ENCODE measurements at places on chromosomes 7 and 10.

GRCh38 chr7:37718585-37718984 is 35.0 kb downstream of the GPR141 start:
- no peak for DNase-seq

GRCh38 chr7:1952781-1953180 is 280.0 kb downstream of the MAD1L1 start:
- no peak for DNase-seq

GRCh38 chr10:132585732-132586722 is 48.4 kb downstream of the INPP5A start:
- no peak for DNase-seq

DNA sequence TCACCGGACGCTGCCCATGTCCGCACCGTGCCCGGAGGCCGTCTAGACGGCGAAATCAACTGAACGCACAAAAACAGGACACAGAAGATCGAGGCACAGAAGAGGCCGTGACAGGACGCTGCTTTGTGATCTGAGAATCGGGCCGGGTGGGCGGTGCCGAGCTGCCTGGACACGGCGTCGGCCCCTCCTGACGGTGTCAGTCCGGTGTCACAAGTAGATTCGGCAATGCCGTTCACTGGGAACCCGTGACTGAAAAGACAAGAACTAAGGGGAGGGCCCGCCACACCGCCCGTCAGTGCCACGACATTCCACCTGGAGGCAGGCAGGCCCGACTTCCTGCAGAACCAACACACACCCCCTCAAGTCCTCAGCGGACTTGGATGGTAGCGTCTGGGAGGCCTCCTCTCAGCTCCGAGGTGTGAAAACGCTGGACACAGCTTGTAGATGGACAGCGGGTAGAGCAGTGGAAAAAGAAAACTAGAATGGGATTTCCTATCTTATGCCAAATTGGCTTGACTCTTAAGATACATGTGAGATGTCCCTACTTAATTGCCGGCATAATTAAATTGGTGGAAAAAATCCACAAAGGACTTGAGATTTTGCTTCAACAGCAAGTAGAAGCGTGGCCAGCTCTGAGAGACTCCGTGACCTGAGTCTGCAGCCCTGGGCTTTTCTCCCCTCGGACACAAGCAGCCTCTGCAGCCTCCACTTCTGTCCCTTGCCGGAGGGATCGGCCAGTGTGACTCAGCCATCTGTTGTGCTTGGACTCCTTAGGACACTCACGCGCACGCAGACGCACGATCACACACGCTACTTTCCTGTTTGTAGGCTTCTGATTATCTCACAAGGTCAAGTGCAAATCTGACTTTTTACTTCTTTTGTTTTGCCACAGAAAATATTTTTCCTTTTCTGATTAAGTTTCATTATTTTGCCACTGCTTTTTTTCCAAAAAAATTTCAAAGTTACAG is 269.0 kb downstream of the DIP2C start:
- no peak for DNase-seq

- no peak for DNase-seq
These were observed 868.4 kb upstream of the C7orf33 start for GRCh38 chr7:147721962-147722830.

- DNase-seq: no peak
These were observed 185.0 kb downstream of the TCF7L2 start for GRCh38 chr10:113135025-113135424.

- DNase-seq: no peak
These were observed 1.6 kb downstream of the DNMBP start for GRCh38 chr10:100008142-100008522.

- no peak for DNase-seq
These were observed 15.0 kb downstream of the ZCCHC24 start for GRCh38 chr10:79430325-79430905.

DNA sequence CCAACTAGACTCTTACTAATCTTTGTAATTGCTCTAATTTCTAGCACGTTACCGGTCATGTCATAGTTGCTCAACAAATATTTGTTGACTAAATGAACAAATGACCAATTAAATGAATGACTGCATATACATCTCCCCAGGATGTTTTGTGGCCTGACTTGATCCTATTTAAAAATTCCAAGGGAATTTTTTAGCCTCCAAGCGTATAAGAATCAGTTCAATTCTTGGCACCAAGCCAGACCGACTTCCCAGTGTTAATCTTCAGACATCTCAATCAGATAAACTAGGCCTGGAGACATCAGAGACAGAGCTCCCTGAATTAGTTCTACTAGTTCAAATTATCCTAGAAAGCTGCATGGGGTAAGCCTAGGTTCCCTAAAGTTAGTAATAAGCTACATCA is 96.0 kb downstream of the GSAP start:
- no peak for DNase-seq

GRCh38 chr10:62437696-62438095 is 63.5 kb downstream of the ZNF365 start:
- DNase-seq: peak; percentile 71

DNA sequence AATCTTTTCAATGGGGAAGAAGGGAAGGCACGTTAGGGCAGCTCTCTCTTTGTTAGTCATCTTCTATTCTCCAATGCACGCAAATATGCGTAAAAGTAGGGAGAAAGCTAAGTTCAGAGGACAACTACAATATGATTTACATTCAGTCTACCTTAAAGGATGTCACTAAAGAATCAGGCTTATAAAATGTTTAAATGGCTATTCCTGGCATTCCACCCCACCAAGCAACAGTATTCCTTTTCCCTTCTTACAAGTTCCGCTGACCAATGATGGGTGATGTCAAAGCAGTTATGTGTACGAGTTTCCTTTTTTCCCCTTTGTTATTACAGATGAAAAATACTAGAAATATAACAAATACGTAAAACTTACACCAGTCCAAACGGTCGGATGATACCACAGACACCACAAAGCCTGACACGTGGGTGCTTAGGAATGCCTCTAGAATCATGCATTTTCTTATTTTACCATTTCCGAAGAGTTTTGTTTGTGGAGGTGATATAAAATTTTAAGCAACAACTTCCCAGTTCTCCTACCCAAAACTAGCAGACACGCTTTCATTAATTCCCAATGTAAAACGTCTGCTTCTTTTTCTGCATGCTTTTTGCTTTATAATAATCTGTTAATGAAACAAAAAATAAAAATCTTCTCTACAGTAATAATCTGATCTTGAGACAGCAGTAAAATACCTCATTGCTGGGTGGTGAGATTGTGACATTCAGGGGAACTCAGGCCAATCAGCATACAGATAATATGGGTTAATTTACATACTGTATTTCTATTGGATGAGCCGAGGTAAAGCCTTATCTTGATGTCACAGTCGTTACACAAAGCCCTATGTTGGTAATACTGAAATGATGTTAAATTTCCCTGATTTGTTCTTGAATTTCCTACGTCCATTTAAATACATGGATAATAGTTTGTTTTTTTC is 708 bp upstream of the GPR85 start:
- peak; percentile 2 for DNase-seq

DNA sequence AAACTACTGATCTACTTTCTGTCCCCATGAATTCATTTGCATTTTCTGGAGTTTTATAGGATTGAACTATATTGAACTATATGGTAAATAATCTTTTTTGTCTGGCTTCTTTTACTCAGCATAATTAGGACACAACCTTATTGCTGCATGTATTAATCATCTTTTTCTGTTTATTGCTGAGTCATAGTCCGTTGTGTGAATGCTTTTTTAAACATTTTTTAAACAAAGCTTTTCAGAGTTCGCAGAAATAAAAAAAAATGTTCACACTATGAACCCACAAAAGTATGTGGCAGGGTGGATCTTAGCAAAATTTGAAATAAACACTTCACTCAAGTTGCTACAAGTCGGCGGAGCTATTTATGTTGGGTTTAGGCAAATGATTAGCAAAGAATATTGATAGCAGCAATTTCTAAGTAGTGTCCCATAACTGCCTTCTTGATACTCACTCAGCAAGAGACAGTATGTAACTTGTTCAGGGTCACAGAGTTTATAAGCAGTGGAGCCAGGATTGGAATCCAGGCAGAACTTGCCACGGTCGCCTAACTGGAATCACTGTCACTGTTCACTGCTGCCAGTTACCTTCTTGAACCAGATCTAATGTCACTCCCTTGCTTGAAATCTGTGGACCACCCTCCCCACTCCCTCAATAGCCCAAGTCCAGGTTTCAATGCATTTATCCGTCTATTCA is 5.6 kb downstream of the CH25H start:
- no peak for DNase-seq

DNA sequence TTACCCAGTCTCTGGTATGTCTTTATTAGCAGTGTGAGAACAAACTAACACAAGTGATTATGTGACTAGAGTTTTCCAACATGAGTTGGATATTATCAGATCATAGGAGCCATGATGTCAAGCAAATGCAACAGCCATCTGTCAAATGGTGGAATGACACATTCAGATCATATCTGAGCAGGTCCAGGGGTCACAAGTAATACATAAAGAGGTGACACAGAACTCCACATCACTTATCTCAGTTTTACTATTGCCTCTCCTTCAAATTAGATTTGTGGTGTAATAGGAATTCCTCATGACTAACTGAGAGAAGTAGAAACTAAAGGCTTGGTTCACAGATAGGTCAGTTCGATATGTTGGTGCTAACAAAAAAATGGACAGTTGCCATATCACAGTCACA is 12.2 kb upstream of the SAMD9L start:
- DNase-seq: no peak

- no peak for DNase-seq
These were observed 310.6 kb downstream of the HDAC9 start for GRCh38 chr7:18806177-18806576.

DNA sequence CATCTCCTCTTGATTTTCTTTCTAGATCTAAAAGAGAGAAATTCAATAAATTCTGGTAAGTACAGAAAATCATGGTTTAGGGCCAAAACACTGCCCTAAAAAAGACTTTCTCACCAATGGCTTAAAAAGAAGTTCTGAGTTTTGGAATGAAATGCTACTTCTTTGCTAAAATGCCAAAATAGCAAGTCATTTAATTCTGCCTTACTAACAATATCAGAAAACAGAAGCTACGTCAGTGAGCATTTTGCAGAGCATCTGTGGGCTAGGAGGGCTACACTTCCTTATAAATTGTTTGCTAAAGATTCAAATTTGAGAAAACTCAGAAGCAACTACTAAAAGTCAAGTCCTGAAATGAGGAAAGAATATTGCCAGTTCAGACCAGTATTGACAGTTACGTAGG is 560.8 kb upstream of the CELF2 start:
- DNase-seq: no peak

DNA sequence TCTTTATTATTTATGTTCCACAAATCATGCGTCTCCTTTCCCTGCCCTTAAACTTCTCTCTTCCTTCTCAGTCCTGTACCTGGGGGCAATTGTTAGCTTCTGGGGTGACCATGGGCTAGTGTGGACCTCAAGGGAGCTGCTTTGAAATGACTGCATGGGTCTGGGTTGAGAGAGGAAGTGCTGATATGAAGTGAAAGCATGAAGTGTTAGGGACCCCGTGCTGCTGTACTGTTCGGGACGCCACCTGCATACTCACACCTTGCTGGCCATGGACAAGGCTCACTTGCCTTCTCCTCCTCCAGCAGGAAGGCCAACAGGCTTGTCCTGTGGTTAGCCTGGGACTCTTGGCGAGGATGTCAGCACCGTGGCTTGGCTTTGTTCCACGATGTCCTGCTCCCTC is 56.7 kb downstream of the MTPN start:
- no peak for DNase-seq

GRCh38 chr7:158724658-158725505 is 20.3 kb upstream of the NCAPG2 start:
- no peak for DNase-seq

DNA sequence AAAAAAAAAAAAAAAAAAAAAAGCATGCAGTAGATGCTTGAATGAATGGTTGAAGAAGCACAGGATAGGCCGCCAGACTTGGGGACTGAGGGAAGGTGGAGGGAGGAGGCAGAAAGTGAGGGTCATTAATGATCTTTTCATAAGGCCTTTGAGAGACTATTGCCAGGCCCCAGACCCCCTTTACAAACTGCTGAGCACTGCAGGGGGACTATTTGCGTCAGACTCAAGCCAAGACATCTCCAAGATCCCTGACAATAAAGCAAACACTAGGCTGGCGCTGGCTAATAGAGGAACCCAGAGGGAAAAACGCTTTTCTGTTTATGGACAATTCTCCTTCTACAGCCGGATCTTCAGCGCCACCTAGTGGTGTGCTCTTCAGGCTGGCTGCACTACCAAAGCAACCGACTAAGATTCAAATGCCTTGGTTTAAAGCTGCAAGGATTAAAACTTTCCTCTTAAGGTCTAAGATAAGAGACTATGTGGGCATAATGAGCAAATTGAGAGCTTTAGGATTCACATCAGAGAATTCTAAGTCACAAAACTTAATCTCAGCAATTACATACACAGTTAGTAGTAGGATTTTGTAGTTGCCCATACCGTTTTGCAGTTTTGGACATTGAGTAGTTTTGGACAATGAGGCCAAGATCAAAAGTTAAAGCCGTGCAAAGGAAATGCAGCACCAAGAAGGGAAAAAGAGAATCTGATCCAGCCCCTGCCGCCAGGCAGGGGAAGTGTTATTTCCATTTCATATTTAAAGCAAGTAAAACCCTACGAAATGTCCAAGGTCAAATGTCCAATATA is 17.9 kb upstream of the AGK start:
- peak; percentile 50 for DNase-seq

- DNase-seq: no peak
These were observed 436.1 kb upstream of the FOXK1 start for GRCh38 chr7:4245866-4246470.

DNA sequence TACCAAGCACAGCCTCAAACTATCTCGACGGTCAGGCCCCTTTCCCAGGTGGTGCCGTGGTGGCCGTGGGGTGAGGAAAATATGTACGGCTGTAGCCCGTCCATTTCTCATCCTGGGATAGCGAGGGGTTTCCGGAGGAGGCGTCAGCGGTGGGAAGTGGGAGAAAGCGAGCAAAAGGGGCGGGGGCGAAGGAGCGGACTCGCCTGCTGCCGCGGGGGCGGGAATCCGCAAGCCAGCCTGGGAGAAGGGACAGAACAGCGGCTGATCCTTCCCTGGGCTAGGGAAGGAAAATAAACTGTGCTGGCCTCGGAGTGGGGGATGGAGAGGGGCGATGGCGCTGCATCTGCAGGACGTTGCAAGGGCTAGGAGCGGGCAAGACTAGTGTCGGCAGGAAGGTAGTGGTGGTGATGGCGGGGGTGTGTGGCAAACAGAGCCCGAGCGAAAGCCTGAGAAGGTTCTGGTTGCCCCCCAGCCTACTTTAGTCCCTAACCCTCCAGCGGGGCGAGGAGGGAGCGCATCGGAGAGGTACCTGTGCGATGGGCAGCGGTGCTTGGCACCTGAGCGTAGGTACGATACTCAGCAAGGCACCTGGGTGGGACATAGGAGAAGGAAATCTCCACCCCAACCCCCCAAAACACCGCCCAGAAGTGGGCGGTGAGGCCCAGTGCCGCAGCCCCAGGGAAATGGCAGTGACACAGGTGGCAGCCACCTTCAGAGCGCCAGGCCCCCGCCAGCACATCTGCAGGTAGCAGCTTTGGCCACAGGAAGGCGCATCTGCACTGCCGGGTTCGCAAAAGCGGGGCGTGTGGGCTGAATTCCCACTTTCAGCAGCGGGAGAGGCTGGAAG is 49.9 kb upstream of the STEAP1B start:
- no peak for DNase-seq

GRCh38 chr10:128130051-128130450 is 3.8 kb upstream of the MKI67 start:
- DNase-seq: no peak

Measured in CD4-positive, alpha-beta T cell treated with Interleukin-15 for 4 hours (primary cell).